ENCODE measurements at places on chromosomes 4 and X.

- DNase-seq, result no peak
Measured at GRCh38 chrX:7062276-7062675, 85.2 kb upstream of the STS start.

DNA sequence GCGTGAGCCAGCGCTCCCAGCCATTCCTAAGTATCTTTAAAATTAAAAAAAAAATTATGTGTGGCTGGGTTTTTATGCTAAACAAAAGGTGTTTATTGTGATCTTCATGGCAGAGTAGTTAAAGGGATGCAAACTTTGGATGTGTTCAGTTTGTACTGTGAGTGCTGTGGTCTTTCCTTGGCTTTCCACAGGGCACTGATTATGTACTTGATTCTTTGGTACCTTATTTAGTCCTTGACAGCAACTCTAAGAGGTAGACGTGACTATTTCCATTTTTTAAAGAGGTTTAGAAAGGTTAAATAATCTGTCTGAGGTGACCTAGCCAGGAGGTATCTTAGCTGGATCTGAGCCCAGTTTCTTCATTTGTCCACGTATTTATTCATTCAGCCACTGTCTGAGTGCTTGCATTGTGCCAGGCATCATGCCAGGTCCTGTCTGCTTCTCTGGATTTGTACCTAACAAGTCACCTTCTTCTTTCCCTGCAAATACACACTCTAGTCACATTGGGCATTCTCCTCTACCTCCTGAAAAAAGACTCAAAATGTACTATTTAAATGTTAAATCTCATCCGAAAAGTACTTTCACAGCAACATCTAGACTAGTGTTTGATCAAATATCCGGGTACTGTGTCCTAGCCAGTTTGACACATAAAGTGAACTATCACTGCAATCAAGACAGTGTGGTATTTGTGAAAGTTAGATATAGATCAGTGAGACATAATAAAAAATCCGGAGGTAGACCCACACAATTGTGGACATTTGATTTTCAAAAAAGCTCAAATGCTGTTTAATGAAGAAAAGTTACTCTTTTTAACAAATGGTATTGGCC is 31.5 kb downstream of the WWC2 start:
- no peak for DNase-seq

DNA sequence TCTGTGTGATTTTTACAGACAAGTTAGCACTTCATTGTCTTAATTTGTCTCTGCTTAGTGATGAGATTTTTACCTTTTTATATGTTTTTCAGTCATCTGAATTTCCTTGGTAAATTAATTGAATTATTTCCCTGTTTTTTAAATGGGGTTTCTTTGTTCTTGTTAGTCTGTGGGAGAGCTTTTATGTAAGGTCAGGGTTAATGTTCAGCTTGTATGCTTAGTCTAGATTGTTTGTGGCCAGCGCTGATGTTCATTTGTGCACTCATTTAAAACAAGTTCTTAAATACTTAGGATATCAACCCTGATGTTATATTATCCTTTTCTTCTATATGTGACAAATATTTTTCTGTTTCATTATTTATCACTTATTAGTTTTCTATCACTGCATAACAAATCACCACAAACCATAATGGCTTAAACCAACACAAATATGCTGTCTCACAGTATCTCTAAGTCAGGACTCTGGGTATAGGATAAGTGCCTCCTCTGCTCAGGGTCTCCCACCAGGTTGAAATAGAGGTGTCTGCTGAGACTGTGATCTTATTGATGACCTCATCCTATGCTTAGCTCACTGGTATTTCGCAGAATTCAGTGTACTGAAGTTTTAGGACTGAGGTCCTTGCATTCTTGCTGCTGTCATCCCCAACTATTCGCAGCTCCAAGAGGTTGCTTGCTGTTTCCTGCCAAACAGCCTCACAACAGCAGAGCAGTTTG is 53.2 kb downstream of the ATP10D start:
- no peak for DNase-seq

GRCh38 chrX:45768666-45769236 is 568.1 kb upstream of the DIPK2B start:
- no peak for DNase-seq

- DNase-seq, result no peak
Measured at GRCh38 chr4:149409146-149409545, 406.5 kb downstream of the IQCM start.

DNA sequence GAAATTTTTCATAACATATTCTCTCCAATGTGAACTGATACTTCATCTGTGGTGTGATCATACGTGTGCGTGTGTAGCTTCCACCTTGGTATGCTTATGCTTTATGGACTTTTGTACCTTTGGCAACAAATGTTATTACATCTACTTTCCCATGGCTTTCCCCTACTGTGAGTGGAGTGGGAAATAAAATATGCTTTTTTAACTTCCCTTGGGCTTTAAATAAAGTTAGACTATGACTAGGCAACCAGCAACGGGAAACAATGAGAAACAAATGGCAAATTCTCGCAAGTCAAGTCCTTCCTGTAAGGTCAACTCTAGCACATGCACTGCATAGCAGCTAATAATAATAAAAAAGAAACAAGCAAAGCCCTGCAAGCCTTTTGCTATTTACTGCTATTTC is 205.0 kb upstream of the PDE5A start:
- DNase-seq, result no peak

DNA sequence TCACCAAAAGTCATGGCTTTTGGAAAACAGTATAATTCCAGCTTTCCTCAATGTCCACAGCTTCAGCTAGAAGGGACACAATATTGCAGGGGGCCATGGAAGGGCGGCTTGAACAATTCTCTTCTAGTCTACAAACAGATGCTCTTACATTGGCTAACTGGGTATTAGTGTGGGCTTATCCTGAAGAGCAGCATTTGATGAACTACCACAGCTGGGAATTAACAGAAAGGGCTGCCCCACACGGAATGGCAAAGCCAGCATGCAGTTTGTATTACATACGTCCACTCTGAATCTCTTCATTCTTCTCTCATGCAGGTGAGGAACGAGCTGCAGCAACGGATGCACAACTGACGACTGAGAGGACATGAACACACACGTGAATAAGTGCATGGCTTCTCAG is 13.0 kb upstream of the PDCL2 start:
- DNase-seq, result no peak

GRCh38 chr4:73803213-73803612 is 33.3 kb upstream of the CXCL6 start:
- DNase-seq, result no peak

DNA sequence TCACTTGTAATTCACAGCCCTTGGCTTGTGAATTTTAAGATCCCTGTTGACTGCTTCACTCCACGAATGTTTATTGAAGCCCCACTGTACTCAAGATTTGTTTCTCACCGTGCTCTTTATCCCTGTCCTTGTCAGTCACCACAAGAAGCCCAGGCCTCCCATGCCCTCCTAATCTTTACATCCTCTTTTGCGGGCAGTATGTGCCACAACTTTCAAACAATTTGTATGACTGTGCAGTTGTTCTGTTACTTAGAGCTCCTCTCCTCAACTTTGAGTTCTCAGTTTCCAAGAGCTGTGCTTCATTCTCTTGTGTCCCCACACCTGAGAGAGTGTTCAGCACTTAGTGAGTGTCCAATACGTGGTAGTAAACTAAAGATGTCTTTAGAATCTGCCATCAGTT is 467.7 kb downstream of the NKX6-1 start:
- DNase-seq, result no peak

DNA sequence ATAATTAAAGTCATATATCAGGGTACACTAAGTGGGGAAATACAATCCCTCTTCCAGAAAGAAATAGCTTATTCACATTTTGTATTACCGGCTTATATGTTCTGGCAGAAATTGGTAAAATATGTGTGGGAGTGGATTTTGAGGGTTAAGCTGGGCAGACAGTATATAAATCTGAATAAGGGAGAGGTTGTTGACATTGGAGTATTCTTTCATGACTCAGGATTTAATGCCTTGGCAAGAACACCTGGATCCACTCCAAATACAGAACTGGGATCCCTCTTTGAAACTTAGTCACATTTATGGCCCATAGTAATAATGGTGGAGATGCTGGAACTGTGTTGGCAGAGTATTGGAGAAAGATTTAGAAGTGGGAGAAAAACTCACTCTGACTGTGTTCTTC is 54.3 kb upstream of the TET2 start:
- no peak for DNase-seq

- DNase-seq, result no peak
Measured at GRCh38 chr4:2047781-2048581, 11.1 kb upstream of the NAT8L start.

DNA sequence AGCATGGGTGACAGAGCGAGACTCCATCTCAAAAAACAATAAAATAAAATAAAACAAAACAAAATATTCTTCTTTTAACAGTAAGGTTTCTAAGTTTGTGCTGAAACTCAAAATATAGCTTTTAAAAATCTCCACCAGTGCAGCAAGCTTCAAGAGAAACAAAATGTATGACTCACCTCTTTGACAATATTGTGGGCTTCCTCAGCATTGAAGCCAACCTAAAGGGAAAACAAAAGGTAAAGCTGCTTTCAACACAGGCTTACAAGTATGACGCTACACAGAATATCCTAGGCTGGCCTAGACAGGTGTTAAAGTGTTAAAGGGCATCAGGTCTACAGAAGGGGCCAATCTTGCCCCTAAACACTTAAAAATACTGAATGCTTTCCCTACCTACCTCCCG is 1.2 kb downstream of the DYNLT3 start:
- peak; percentile 9 for DNase-seq

- DNase-seq, result no peak
Measured at GRCh38 chr4:159227984-159228383, 125.1 kb downstream of the RAPGEF2 start.

DNA sequence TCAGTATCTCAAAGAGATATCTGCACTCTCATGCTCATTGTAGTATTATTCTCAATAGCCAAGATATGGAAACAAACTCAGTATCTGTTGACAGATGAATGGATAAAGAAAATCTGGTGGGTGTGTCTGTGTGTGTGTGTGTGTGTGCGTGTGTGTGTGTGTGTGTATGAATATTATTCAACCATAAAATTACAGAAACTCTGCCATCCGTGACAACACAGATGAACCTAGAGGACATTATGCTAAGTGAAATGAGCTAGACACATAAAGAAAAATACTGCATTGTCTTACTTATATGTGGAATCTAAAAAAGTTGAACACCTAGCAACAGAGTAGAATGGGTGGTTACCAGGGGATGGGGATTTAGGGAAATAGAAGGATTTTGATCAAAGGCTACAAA is 13.2 kb downstream of the XKRX start:
- no peak for DNase-seq

GRCh38 chrX:64580035-64580434 is 184.8 kb upstream of the MTMR8 start:
- DNase-seq, result no peak

DNA sequence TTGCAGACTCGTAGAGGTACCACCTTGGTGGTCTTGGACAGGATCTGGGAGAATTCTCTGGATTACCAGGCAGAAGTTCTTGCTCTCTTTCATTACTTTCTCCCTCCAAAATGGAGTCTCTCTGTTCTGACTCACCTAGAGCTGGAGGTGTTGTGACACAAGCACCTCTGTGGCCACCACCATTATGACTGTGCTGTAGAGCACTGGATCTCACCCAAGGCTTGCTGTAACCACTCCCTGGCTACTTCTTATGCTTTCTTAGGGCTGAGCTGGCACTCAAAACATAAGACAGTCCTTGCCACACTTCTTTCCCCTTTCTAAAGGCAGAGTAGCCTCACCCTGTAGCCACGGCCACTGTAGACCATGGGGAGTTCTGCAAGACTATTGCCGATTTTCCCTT is 296.6 kb upstream of the DIPK2B start:
- no peak for DNase-seq

- DNase-seq, result no peak
Measured at GRCh38 chrX:68461576-68461975, 28.3 kb upstream of the OPHN1 start.

GRCh38 chr4:30537456-30537855 is 182.7 kb upstream of the PCDH7 start:
- DNase-seq, result no peak

- no peak for DNase-seq
Measured at GRCh38 chrX:65516756-65517155, 17.8 kb downstream of the LAS1L start.

GRCh38 chrX:24243692-24244091 is 70.2 kb downstream of the SUPT20HL2 start:
- DNase-seq, result no peak

DNA sequence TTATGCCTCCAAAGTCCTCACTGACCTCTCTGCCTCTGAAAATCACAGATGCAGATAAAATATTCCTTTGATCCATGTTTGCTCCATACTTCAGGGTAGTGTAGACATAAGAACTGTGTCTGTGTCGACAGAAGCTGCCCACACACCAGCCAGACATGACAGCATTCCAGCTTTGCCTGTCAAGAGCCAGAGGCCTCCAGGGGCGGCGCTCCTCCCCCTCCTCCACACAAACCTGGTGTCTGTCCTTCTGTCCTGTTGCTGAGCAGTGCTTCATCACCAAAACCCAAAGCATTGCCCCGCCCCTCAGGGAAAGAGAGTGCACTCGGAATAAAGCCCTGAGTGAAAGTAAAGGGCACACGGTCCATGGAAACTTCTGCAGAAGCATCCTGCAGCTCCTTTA is 379.4 kb downstream of the FBXW7 start:
- DNase-seq, result no peak

- no peak for DNase-seq
Measured at GRCh38 chrX:108270739-108271396, 167.4 kb downstream of the COL4A6 start.

GRCh38 chrX:357035-357692 is 29.5 kb downstream of the PPP2R3B start:
- peak; percentile 17 for DNase-seq

DNA sequence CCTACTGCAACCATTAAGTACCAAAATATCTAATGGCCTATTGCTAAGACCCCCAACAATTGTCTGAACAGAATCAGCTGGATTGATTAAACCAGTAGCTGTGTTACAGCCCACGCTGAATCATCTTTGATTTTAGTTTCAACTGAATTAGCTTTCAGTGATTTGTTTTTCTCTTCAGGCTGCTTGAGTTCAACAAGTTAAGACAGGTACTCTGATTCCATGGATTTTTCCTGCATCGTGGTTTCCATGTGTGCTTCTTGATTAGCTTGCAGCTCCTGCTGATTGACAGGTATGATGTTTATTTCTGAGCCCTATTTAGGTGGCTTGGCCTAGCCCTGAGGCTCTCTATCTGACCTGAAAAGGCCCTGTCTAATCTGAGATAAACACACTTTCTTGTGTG is 91.3 kb downstream of the GUCY2F start:
- DNase-seq, result no peak
